ENCODE measurements at places on chromosomes 6 and 20. TPM values are rescaled to one million over a fixed set of nuclear protein-coding genes. Genes with fewer than 3 reads are reported as not detected.

- DNase-seq, result peak; percentile 70
Observed at GRCh38 chr20:44247131-44247571, at the start of gene GDAP1L1. TSS of gene GDAP1L1 (plus strand) at chr20:44247308. CDS start at chr20:44247335, 27 bp downstream.

The ADGRF1 gene
- total RNA-seq, result not detected

The SLC32A1 gene
- 7.7 TPM for total RNA-seq

The GHRH gene
- total RNA-seq, result not detected

DNA sequence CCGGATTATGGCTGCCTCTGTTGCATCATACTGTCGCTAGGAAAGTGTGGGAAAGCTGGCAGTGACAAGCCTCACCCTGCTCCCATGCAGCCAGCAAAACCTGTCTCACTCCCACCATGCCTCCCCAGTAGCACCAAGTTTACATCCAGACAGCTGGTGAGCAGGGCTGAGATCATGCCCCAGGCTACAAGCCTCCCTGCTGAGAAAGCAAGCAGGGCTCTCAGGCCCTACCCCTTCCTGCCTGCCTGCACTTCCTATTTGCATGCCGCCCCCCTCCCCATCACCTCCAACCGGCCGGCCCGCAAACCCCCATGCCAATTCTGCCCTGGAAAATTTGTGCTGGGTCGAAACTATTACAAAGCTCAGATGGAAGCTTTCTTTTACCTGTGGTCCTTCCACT, 408.2 kb upstream of the FKBP1C start:
- DNase-seq, result no peak

The PMEPA1 gene
- total RNA-seq, result 6.1 TPM

DNA sequence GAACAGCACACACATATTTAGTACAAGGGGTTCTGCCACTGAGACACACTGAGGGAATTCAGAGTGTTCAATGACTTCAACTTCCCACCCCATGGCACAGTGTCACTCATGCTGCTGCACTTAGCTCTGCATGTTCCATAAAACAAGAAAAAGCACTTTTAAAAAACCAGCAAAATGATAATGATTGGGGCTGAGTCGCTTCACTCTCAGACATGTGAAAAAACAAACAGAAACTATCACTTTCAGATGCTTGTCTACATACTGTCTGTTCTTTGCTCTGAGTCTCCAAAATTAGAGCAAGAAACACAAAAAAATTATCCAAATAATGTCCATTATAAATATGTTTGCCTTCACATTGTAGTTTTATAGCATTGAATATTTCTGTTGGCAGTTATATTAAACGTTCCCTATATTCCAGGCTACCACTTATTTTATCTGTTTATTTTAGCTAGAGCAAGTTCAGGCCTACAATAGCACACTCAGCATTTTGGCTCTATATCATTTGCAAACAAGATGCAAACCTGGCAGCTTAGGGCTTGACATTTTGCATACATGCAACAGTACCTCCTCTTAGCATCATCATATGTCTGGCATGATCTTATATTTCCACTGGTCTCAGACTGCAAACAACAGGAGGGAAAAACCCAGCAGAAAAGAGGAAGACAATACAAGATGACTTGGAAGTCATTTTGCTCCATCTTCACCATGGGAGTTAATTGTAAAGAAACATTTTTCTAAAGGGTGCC, 398.8 kb downstream of the HACE1 start:
- no peak for DNase-seq

DNA sequence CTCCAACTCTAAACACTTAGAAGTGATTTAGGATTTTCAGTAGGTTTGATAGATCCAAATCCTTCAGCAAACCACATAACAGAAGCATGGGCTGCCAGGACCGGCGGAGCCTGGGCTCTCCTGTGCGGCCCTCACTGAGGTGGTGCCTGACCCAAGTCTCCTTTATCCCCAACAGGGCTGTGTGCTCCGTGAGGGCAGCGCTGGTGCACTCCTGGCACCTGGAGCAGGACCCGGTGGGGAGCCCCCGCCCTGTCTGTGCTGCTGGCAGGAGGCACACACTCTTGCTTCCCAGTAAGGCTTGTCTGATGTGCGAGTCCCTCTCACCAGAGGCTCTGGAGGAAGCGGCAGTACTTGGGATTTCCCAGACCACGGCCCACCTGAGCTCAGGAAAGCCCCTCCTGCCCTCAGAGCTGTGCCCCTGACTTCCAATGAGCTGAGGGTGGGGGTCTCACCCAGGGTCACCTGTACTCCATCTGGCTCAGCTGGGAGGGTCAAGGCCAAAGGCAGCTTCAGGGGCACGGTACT, 56.2 kb downstream of the PYGB start:
- DNase-seq, result no peak

The CD109 gene
- 1.6 TPM for total RNA-seq

The SCAND1 gene
- total RNA-seq, result 33.8 TPM

DNA sequence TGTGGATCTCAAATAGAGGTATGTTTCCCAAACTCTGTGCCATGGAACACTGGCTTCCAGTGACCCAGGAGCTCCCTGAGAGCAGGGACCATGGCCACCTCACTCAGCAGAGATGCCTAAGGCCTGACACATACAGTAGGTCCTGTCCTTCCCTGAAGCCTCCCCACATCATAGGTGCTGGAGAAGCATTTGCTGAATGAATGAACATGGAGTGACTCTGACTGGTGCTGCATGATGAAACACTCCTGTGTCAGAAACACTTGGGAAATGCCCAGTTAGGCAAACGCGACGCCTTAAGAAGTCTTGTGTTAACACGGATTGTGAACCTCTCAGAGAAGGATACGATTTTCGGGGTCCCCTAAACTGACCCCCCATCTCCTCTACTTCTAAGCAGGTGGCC, 14.3 kb downstream of the SLA2 start:
- no peak for DNase-seq

- DNase-seq, result no peak
Observed at GRCh38 chr6:106591111-106591825, 38.0 kb downstream of the RTN4IP1 start.

GRCh38 chr20:22180244-22180643, 404.1 kb downstream of the FOXA2 start:
- no peak for DNase-seq

DNA sequence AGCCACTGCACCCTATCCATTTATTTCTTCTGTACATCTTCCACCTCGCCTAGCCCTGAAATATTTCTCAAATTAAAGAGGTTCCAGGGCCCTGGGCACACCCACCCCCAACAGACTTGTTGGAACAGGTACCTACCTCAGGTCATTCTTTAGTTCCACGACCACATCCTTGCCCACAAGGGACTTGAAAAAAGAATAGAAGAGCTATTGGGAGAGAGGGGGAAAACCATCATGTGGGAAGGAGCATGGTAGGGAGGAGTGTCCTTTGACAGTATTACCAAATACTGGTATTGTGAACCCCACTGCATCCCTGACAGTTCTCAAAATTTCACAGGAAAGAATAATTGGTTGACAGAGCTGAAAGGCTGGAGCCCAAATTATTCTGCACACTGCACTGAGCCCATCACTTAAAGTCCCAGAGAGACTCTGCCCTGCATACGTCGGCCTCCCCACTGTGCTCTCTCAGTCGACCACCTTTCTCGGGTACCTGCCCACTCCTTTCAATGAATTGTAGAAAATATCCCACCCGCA, 762 bp downstream of the LSM2 start:
- DNase-seq, result no peak

- DNase-seq, result no peak
Observed at GRCh38 chr20:46694484-46694883, 5.2 kb upstream of the TP53RK start.

The CTAGE9 gene
- not detected for total RNA-seq

DNA sequence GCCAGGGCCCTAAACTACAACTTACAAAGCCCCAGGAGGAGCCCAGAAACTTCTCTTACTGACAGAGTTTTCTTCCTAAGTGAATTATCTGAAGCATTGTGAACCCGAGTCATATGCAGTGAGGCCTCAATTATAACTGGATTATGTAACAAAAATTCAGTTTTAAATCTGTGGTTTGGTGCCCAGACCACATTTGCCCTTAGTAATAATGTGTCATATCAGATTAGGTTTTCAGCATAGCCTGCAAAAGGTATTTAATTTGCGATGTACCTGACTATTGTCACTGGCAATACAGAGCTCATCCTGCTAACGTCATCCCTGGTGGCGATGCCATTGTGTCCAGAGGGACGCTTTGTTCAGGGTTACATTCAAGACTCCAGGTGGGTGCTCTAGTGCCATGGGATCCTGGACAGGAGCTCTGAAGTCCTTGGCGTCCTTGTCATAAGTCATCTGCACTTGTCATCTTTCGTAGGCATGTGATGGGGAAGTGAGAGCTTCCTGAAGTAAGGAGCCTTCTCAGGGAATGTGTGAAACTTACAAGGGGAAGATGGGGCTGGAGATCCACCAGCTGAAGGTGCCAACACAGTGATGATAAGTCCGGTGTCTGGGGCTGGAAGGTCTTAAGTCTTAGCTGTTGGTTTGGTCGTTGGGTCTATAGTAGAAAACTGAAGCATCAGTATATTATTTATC, 65.1 kb downstream of the HIVEP1 start:
- DNase-seq, result no peak

GRCh38 chr6:11064836-11065235, 20.7 kb upstream of the ELOVL2 start:
- DNase-seq, result peak; percentile 20

The DCDC2 gene
- 2.4 TPM for total RNA-seq

The TAAR9 gene
- 0.41 TPM for total RNA-seq

DNA sequence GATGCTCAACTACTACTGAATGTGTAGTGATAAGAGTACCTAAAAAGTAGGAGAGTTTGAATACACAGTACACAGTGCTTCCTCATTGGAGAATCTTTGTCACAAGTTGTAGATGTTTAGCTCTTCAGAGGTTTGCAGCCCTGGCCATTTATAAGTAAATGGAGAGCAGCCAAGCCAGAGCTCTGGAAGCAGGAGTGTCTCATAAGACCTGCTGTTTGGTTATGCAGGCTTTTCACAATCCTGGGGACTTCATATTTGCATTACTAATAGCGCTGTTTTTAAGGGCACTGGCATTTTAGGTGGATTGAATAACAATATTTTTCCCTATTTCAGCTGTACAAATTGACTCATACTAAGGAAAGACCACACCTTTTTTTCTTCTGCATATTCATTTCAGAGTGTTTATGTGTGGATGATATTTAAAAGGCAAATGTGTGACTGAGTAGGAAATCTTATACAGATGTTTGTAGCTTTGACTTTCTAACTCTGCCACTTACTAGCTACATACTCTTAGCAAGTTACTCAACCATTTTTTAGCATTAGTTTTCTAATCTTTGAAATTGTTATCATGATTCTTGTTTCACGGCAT, 730.5 kb upstream of the MAP3K7 start:
- no peak for DNase-seq

GRCh38 chr6:12544821-12545565, 171.6 kb upstream of the PHACTR1 start:
- no peak for DNase-seq

The C20orf202 gene
- 0.41 TPM for total RNA-seq

The IMPG1 gene
- total RNA-seq, result not detected

The AKAP12 gene
- 40.4 TPM for total RNA-seq

- DNase-seq, result no peak
Observed at GRCh38 chr6:37619641-37620040, 78.0 kb downstream of the MDGA1 start.

GRCh38 chr6:134809130-134809529, 140.8 kb downstream of the ALDH8A1 start:
- DNase-seq, result no peak

Measured in frontal cortex (tissue), 4 donors.